Astrocyte (in vitro differentiated cells and primary cell): ENCODE measurements at places on chromosomes 1 and 21. TPM values are rescaled to one million over a fixed set of nuclear protein-coding genes. Genes with fewer than 3 reads are reported as not detected.

DNA sequence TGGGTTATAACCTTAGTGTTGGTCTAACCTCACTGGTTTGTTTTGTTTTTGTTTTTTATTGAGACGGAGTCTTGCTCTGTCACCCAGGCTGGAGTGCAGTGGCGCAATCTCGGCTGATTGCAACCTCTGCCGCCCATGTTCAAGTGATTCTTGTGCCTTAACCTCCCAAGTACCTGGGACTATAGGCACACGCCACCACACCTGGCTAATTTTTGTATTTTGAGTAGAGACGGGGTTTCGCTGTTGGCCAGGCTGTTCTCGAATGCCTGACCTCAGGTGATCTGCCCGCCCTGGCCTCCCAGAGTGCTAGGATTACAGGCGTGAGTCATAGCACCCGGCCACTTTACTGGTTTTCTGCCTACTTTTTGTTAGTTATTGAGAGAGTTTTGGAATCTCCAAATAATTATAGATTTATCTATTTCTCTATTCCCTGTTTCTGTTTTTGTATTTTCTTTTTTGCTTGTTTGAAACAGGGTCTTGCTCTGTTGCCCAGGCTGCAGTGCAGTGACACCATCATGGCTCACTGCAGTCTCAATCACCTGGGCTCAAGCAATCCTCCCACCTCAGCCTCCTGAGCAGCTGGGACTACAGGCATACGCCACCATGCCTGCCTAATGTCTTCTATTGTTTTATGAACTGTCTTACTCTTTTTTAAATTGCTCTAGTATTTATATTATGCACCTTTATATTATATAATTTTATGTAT lies 21.4 kb downstream of the SMG7 start:
- no peak for DNase-seq

GRCh38 chr1:156073740-156074139 lies 8.5 kb downstream of the MEX3A start:
- no peak for DNase-seq

Gene GPR25
- not detected in 2 replicates for total RNA-seq

DNA sequence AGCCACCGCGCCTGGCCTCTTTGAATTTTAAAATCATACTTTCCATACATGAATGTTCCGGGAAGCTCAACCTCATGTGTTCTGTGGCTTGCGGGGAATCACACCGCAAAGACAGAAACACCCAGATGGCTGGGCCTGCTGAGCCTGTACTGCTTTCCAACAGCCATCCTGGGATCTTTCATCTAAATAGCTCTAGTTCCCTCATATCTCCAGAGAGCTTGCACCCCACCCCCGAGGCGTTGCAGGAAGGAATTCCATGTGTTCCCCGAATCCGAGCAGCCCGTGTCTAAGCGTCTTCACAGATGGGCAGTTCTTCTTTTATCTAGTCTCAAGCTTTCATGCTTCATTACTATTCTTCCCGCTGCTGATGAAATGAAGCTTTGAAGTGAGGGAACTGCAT lies 66.4 kb downstream of the IGSF21 start:
- no peak for DNase-seq

- no peak for DNase-seq
Observed at GRCh38 chr1:8426996-8427395, 109.1 kb downstream of the SLC45A1 start.

- DNase-seq = no peak
Observed at GRCh38 chr1:117981455-117982192, 52.1 kb downstream of the WDR3 start.

DNA sequence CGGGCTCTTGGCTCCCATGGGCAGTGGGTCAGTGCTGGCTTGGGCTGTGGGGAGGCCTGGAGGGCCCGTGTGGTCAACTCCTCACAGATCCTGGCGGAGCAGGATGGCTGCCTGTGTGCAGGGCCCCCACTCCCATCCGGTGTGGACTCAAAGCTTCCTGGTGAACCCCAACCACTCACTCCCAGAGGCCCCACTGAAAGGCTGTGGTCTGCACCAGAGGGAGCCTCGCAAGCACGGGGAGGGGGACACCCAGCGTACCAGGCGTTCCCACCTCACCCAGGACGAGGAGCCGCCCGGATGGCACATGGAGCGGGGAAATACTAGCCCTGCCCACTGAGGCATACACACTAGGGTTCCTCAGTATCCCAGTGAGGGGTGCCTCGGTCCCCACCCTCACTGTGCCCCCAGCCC lies 75.4 kb upstream of the ACTRT2 start:
- DNase-seq = no peak

DNA sequence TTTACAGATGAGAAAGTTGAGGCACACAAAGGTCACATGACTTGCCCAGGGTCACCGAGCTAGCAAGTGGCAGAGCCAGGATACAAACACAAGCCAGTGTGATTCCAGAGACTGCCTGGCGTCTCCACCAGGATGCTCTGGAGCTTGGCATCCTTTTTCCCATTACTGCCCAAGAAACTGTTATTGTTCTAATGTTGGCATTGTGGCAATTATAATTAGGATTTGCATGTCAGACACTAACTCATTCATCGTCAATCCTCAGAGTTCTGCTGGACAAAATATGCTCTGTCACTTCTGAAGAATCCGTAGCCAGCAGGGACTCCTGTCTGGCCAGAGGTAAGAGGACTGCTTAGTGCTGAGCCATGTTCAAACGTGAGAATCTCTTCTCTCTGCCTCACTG lies 8.8 kb downstream of the KAZN start:
- DNase-seq = no peak

DNA sequence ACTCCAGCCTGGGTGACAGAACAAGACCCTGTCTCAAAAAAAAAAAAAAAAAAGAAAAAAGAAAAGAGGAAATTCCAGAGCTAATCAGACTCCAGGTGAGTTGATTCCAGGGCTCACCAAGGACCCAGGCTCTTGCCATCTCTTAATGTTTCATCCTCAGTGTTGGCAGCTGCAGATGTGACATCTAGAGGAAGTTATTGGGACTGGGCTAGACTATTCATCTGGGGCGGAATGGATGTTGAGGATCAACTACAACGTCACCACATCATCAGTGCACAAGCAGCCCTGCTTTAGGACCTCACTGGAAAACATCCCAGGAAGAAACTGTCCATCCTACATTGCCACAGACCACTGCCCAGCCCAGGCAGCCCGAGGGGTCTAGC lies 28.6 kb upstream of the PARP1 start:
- no peak for DNase-seq

- peak; percentile 19 for DNase-seq
Observed at GRCh38 chr1:56872597-56872996, 18.0 kb downstream of the C8A start.
